ENCODE measurements at places on chromosomes 11 and 22.

DNA sequence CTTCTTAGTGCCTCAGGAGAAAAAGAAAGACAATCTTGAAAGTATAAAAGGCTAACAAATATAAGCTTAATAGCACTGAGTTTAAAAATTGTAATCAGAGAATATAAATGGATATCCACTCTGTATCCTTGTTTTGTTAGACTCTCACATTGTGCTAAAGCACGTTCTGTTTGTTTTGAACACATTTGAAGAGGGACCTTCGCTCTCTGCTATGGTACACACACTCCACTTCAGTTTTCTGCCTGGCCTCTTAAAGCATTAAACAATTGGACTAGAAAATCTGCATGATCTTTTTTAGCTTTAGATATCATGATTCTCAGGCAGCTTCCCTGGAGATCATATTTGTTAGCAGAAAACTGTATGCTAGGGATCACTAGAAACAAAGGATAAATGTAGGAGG, 40.3 kb upstream of the PGR start:
- H3K36me3 ChIP-seq, result no peaks in the 10 kb centered on the region
- no peak overlapping the region for H3K27ac ChIP-seq
- no peaks in the 10 kb centered on the region for H3K4me1 ChIP-seq
- DNase-seq, result no peak
- no peaks in the 10 kb centered on the region for H3K27me3 ChIP-seq
- H3K4me3 ChIP-seq, result no peak overlapping the region

GRCh38 chr11:119368121-119369034, 13.1 kb downstream of the USP2 start:
- H3K27me3 ChIP-seq, result peaks cover 51% of the 10 kb centered on the region
- no peak for DNase-seq
- no peak overlapping the region for H3K27ac ChIP-seq
- H3K36me3 ChIP-seq, result no peaks in the 10 kb centered on the region
- H3K4me3 ChIP-seq, result no peak overlapping the region
- H3K4me1 ChIP-seq, result peaks cover 17% of the 10 kb centered on the region

DNA sequence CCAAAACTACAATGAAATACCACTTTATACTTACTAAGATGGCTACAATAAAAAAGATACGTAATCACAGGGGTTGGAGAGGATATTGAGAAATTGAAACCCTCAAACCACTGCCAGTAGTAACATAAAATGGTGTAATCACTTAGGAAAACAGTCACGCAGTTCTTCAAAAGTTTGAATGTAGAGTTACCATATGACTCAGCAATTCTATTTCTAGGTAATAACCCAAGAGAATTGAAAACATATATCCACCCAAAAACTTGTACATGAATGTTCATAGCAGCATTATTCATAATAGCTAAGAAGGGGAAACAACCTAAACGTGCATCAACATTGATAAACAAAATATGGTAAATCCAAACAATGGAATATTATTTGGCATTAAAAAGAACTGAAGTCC, 24.4 kb upstream of the PSMA1 start:
- H3K27ac ChIP-seq, result no peak overlapping the region
- no peaks in the 10 kb centered on the region for H3K4me1 ChIP-seq
- no peak overlapping the region for H3K4me3 ChIP-seq
- H3K27me3 ChIP-seq, result no peaks in the 10 kb centered on the region
- no peaks in the 10 kb centered on the region for H3K36me3 ChIP-seq
- DNase-seq, result no peak

GRCh38 chr11:77821349-77821851, 456 bp downstream of the AAMDC start:
- H3K36me3 ChIP-seq, result no peaks in the 10 kb centered on the region
- peak overlapping the region; percentile 84 for H3K4me3 ChIP-seq
- H3K4me1 ChIP-seq, result peaks cover 29% of the 10 kb centered on the region
- H3K27ac ChIP-seq, result peak overlapping the region; percentile 95

DNA sequence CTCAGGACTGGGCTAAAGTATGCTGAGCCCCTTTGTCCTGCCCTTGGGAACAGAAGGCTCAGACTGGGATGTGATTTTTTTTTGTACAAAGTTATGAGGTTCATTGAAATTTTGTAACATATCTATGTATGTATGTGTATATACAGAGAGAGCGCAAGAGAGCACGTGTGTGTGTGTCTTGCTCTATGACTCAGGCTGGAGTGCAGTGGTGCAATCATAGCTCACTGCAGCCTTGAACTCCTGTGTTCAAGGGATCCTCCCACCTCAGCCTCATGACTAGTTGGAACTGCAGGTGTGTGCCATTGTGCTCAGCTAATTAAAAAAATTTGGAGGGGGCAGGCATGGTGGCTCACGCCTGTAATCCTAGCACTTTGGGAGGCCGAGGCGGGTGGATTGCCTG, 5.7 kb downstream of the TMEM25 start:
- H3K36me3 ChIP-seq, result peaks cover 2% of the 10 kb centered on the region
- H3K27ac ChIP-seq, result no peak overlapping the region
- H3K27me3 ChIP-seq, result no peaks in the 10 kb centered on the region
- H3K4me1 ChIP-seq, result peaks cover 4% of the 10 kb centered on the region
- no peak overlapping the region for H3K4me3 ChIP-seq
- DNase-seq, result no peak

DNA sequence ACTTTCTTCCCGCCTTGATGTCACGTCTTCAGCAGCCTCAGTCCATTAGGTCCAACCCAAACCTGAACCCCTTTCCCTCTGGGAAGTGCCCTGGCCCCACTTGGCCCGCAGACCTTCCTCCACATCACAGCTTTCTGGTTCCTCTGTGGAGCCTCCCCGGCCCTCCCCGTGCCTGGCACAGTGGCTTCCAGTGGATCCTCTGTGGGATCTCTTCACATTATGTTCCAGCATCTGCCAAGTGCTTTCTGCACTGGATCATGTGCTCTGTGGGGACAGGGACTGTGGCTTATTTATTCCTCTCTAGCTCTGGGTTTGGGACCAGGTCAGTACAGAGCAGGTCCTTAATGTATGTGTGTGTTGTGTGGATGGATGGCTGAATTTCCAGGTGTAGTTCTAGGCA, 30.9 kb downstream of the POLR3H start:
- peaks cover 90% of the 10 kb centered on the region for H3K36me3 ChIP-seq
- H3K27me3 ChIP-seq, result no peaks in the 10 kb centered on the region
- H3K27ac ChIP-seq, result no peak overlapping the region
- no peak for DNase-seq
- H3K4me1 ChIP-seq, result no peaks in the 10 kb centered on the region

DNA sequence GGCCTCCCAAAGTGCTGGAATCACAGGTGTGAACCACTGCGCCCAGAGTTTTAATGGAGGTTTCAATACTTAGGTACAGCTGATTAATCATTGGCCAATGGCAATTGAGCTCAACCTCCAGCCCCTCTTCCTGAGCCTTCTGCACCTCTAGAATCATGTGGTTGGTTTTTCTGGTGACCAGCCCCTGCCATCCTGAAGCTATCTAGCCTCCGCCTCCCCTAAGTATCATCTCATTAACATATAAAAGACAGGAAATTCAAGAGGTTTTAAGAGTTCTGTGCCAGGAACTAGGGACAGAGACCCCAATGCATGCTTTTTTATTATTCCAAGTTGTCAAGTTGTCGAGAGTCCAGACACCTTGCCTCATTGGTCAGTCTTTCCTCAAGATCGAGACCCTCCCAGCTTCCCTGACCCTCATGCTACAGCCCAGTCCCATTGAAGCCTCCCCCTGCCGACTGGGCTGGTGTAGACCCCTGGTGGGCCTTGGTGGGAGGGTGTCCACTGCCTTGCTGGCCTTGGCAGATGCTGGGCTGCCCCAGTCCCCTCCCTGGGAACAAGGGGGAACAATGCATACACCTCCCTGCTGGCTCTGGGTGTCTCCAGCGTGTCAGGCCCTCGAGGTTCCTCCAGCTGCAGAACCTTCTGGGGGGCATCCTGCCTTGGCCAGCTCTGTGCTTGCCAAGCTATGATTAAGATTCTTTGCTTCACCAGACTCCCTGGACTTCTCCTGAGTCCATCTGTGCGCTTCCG, 148.0 kb downstream of the CTTN start:
- DNase-seq, result no peak
- H3K36me3 ChIP-seq, result no peaks in the 10 kb centered on the region
- H3K27ac ChIP-seq, result no peak overlapping the region
- H3K27me3 ChIP-seq, result no peaks in the 10 kb centered on the region

GRCh38 chr11:132564091-132564885, 968.0 kb downstream of the OPCML start:
- no peaks in the 10 kb centered on the region for H3K36me3 ChIP-seq
- H3K27ac ChIP-seq, result no peak overlapping the region
- H3K27me3 ChIP-seq, result no peaks in the 10 kb centered on the region
- no peaks in the 10 kb centered on the region for H3K4me1 ChIP-seq

All from CD4-positive, alpha-beta T cell (primary cell).